ENCODE measurements at places on chromosomes 4 and X. TPM values are rescaled to one million over a fixed set of nuclear protein-coding genes. Genes with fewer than 3 reads are reported as not detected.

The CENPE gene
- total RNA-seq = 49.1 TPM

GRCh38 chr4:128974136-128974581 lies 119.2 kb downstream of the SCLT1 start:
- H3K27ac ChIP-seq = no peak overlapping the region
- no peak for DNase-seq
- no peaks in the 10 kb centered on the region for H3K4me1 ChIP-seq

DNA sequence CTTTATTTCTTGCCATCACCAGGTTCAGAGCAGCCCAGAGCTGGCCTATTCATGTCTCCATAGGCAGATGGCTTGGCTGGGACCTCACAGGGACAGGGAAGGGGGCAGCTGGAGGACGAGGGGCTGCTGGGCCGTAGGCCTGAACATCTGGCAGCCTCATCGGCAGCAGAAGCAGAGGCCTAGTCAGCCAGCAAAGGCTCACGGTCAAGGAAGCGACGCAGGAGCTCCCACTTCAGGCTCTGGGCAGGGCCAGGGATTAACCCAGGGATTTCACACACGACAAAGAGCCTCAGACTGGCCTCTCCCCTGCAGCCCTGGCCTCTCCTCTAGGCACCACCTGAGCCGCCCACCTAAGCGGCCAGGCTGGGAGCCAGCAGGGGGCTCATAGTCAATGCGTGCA lies 46.0 kb upstream of the MAN2B2 start:
- DNase-seq = no peak
- no peaks in the 10 kb centered on the region for H3K4me1 ChIP-seq
- no peak overlapping the region for H3K27ac ChIP-seq
- H3K36me3 ChIP-seq = no peaks in the 10 kb centered on the region
- H3K4me3 ChIP-seq = no peak overlapping the region

GRCh38 chrX:109281483-109282275 lies 200.2 kb downstream of the GUCY2F start:
- no peak for DNase-seq
- H3K27ac ChIP-seq = no peak overlapping the region
- no peaks in the 10 kb centered on the region for H3K36me3 ChIP-seq
